T-cell (primary cell): ENCODE measurements at places on chromosomes 3 and 15.
A peak's percentile ranks its signal among the peaks of the same experiment; 100 is the strongest.

DNA sequence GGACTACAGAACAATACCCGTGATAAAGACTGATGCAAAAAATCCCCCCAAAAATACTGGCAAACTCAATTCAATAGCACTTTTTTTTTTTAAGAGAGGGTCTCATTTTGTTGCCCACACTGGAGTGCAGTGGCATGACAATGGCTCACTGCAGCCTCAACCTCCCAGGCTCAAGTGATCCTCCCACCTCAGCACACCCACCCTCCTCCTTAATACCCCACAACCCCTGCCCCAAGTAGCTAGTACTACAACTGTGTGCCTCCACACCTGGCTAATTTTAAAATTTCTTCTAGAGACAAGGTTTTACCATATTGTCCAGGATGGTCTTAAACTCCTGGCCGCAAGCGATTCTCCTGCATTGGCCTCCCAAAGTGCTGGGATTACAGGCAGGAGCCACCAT is 11.4 kb downstream of the TOP2B start:
- H3K4me1 ChIP-seq = peaks cover 32% of the 10 kb centered on the region
- H3K4me3 ChIP-seq = no peak overlapping the region
- no peak for DNase-seq
- no peaks in the 10 kb centered on the region for H3K36me3 ChIP-seq
- no peaks in the 10 kb centered on the region for H3K27me3 ChIP-seq

- H3K4me1 ChIP-seq = peaks cover 4% of the 10 kb centered on the region
- H3K27ac ChIP-seq = no peak overlapping the region
- no peaks in the 10 kb centered on the region for H3K27me3 ChIP-seq
- no peaks in the 10 kb centered on the region for H3K36me3 ChIP-seq
- H3K4me3 ChIP-seq = no peak overlapping the region
These were observed 6.0 kb downstream of the C3orf62 start for GRCh38 chr3:49271047-49271446.

DNA sequence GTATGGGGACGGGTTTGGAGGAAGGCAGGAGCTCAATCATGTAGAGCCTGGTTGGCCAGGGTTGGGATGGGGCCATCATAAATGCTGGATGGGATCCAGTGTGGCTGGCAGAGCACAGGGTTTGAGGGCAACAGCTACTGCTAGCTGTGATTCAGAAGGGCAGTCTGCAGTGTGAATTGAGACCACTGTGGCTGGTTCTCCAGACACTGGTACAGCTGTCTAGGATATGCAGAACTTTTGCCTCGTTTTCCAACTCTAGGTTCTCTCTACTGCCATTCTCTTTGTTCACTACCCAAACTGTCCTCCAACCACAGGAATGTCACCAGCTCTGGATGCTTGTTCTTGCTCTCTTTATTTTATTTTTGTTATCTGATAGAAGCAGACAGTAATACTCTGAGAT is 543.6 kb downstream of the AGBL1 start:
- H3K36me3 ChIP-seq = no peaks in the 10 kb centered on the region
- peaks cover 7% of the 10 kb centered on the region for H3K4me1 ChIP-seq
- H3K27ac ChIP-seq = no peak overlapping the region
- no peak overlapping the region for H3K4me3 ChIP-seq

DNA sequence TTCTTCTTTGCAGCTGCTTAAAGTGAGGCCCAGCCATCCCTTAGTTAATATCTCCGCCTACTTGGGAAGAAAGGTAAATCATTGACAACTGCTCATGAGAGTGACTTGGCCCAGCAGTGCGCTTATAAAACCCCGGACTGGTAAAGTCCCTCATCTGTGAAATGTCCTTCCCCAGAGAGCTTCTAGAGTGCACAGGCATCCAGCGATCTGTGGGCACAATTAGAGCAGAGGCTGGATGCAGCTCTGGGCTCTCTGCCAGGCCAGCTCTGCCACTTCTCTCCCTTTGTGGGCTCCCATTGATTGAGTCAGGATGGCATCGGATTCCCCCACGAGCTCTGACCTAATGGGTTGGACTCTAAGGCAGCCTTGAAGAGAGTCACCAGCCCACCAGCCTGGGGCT is 219.0 kb upstream of the LINGO1 start:
- peaks cover 24% of the 10 kb centered on the region for H3K27me3 ChIP-seq
- H3K4me3 ChIP-seq = no peak overlapping the region
- no peaks in the 10 kb centered on the region for H3K36me3 ChIP-seq
- no peaks in the 10 kb centered on the region for H3K4me1 ChIP-seq
- no peak for DNase-seq

GRCh38 chr3:45060165-45060892 is 34.2 kb downstream of the CLEC3B start:
- peaks cover 10% of the 10 kb centered on the region for H3K4me1 ChIP-seq
- no peak for DNase-seq
- H3K27ac ChIP-seq = no peak overlapping the region
- H3K36me3 ChIP-seq = no peaks in the 10 kb centered on the region

GRCh38 chr3:133591271-133591742 is 17.8 kb downstream of the CDV3 start:
- H3K27me3 ChIP-seq = no peaks in the 10 kb centered on the region
- DNase-seq = no peak
- H3K4me3 ChIP-seq = no peak overlapping the region
- peaks cover 33% of the 10 kb centered on the region for H3K36me3 ChIP-seq
- H3K27ac ChIP-seq = no peak overlapping the region
- H3K4me1 ChIP-seq = no peaks in the 10 kb centered on the region

DNA sequence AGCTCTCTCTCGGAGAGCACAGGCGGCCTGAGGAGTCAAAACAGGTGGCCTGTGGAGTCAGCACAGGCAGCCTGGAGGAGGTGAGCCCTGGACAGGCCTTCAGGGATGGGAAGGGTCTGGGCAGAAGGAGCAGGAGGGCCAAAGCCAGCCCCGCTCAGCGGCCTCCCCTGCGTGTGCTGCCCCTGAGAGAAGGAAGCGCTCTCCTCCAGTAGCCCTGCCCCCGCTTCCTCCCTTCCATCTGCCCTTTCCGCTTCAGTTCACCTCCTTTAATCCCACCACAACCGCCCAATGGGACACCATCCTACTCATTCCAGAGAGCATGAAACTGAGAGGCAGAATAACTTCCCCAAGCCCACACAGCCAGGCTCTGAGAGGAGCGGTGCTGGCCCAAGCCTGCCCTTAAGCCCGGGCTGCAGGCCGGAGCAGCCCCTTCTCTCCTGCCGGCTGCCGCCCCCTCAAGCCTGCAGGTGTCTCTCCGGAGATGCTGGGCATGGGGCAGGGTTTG is 3.2 kb upstream of the NR2E3 start:
- H3K27ac ChIP-seq = no peak overlapping the region
- no peaks in the 10 kb centered on the region for H3K4me1 ChIP-seq
- no peaks in the 10 kb centered on the region for H3K36me3 ChIP-seq
- no peak overlapping the region for H3K4me3 ChIP-seq
- DNase-seq = no peak

- DNase-seq = no peak
- H3K4me1 ChIP-seq = peaks cover 23% of the 10 kb centered on the region
- no peak overlapping the region for H3K27ac ChIP-seq
- no peak overlapping the region for H3K4me3 ChIP-seq
These were observed 11.5 kb upstream of the CCR9 start for GRCh38 chr3:45874677-45875346.

DNA sequence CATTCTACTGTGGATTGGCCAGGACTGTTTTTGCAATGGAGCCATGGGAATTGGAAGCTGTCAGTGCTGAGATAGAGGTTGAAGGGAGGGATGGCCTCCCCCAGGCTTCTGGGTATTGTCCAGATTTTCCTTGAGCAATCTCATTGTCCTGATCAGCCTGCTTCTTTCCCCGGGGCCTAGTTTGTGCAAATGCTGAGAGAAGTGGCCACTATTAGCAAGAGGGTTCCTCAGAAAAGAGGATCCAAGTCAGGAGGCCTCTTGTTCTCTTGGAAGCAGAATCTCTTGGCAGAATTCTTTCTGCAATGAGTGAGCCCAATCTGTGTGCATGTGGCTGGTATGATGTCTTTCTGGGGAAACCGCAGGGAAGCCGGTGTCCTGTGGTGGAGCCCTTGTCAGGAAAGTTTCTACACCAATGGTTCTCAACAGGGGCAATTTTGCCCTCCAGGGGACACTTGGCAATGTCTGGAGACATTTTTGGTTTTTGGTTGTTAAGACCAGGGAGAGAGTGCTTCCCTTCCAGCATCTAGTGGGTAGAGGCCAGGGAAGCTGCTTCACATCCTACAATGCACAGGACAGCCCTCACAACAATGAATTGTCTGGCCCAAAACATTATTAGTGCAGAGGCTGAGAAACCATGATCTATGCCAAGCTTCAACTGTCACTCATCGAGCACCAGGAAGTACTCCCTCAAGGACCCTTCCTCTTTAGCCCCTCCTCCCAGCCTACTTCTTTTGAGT is 2.0 kb downstream of the LIPC start:
- H3K36me3 ChIP-seq = no peaks in the 10 kb centered on the region
- H3K4me1 ChIP-seq = no peaks in the 10 kb centered on the region
- no peak overlapping the region for H3K27ac ChIP-seq

DNA sequence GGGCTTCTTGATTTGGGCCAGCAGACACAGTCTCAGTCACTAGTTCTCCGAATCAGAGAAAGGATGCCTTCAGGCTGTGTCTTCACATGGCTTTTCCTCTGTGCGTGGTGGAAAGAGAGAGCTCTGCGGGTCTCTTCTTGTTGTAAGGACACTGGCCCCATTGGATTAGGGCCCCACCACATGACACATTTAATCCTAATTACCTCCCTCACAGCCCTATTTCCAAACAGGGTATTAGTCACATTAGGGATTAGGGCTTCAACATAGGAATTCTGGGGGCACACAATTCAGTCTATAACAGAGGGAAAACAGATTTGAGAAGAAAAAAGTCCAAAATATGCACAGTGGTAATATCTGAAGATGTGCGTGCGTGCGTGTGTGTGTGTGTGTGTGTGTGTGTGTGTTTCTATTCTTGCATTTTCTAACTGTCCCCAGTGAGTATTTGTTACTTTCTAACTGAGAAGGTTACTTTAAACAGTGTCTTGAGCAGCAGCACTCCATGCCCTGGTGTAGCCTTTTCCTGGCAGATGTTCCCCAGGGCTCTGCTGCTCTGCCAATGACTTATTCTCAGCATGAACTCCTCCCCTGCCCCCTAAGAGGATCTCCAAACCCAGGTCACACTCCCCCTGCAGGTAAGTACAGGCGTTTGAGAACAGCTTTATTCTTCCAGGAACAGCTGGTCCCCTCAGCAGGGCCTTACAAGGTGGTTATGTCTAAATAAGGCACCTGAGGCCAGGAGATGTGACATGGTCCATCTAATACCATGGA is 72.9 kb downstream of the RPL39L start:
- H3K27ac ChIP-seq = peak overlapping the region; percentile 47
- H3K36me3 ChIP-seq = peaks cover 6% of the 10 kb centered on the region
- no peak overlapping the region for H3K4me3 ChIP-seq
- no peaks in the 10 kb centered on the region for H3K27me3 ChIP-seq
- peak; percentile 58 for DNase-seq

GRCh38 chr3:174857301-174857700 is 1.8 kb upstream of the NAALADL2 start:
- no peak overlapping the region for H3K27ac ChIP-seq
- no peak overlapping the region for H3K4me3 ChIP-seq
- DNase-seq = no peak
- H3K4me1 ChIP-seq = no peaks in the 10 kb centered on the region
- no peaks in the 10 kb centered on the region for H3K27me3 ChIP-seq

DNA sequence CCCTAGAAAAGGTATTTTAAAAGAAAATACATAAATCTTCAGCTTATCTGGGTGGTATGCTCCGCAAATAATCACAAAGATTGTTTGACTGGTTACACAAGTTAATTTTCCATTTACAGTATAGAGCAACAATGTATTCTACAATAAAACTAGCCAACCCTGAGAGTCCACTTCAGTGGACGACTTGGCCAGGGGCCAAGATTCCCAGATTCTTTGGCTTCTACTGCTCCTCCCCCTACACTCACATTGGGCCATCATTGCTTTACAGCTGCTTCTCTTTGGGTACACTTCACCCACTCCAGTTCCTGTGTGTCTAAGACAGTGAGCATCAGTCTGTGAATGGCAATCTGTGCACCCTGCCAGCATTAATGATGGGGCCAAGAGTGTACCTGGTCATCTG is 17.2 kb upstream of the PRICKLE2 start:
- no peaks in the 10 kb centered on the region for H3K4me1 ChIP-seq
- no peak for DNase-seq
- H3K27ac ChIP-seq = no peak overlapping the region
- no peaks in the 10 kb centered on the region for H3K36me3 ChIP-seq
- peaks cover 7% of the 10 kb centered on the region for H3K27me3 ChIP-seq
- no peak overlapping the region for H3K4me3 ChIP-seq

- DNase-seq = no peak
- H3K27me3 ChIP-seq = no peaks in the 10 kb centered on the region
- no peaks in the 10 kb centered on the region for H3K36me3 ChIP-seq
- H3K4me1 ChIP-seq = no peaks in the 10 kb centered on the region
- no peak overlapping the region for H3K4me3 ChIP-seq
These were observed 887 bp downstream of the OXTR start for GRCh38 chr3:8768364-8769087.

GRCh38 chr15:71409541-71409940 is 294.3 kb downstream of the THSD4 start:
- H3K27me3 ChIP-seq = peaks cover 16% of the 10 kb centered on the region
- no peaks in the 10 kb centered on the region for H3K36me3 ChIP-seq
- no peak overlapping the region for H3K4me3 ChIP-seq
- H3K27ac ChIP-seq = no peak overlapping the region
- no peak for DNase-seq

- no peak overlapping the region for H3K4me3 ChIP-seq
- no peaks in the 10 kb centered on the region for H3K27me3 ChIP-seq
- no peaks in the 10 kb centered on the region for H3K36me3 ChIP-seq
- DNase-seq = no peak
- peaks cover 21% of the 10 kb centered on the region for H3K4me1 ChIP-seq
- H3K27ac ChIP-seq = no peak overlapping the region
These were observed 3.2 kb upstream of the BLOC1S6 start for GRCh38 chr15:45583731-45584639.

- no peaks in the 10 kb centered on the region for H3K36me3 ChIP-seq
- H3K27ac ChIP-seq = no peak overlapping the region
- H3K27me3 ChIP-seq = no peaks in the 10 kb centered on the region
- H3K4me1 ChIP-seq = no peaks in the 10 kb centered on the region
- DNase-seq = no peak
These were observed 28.9 kb upstream of the BHLHE40 start for GRCh38 chr3:4950351-4950784.

DNA sequence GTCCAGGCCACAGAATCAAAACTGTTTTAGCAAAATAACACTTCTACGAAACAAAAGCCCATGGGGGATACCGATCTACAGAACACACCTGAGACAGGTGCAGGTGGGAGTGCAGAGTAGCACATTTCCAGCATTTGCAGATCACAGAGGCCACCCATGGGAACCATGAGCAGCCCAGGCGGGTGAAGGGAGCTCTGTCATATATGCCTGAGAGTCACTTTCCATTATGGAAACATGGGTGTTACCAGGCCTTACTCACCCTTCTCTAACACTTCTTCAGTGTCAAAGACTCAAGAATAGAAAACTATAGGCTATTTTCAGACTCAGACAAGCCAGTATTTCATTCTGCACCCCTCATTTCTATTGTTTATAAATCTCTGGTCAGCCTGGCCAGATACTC is 3.5 kb downstream of the PLA1A start:
- H3K36me3 ChIP-seq = no peaks in the 10 kb centered on the region
- H3K4me3 ChIP-seq = no peak overlapping the region
- H3K27me3 ChIP-seq = no peaks in the 10 kb centered on the region
- H3K4me1 ChIP-seq = no peaks in the 10 kb centered on the region
- no peak for DNase-seq
- no peak overlapping the region for H3K27ac ChIP-seq

- no peaks in the 10 kb centered on the region for H3K27me3 ChIP-seq
- DNase-seq = peak; percentile 6
- peaks cover 33% of the 10 kb centered on the region for H3K36me3 ChIP-seq
- peak overlapping the region; percentile 33 for H3K27ac ChIP-seq
- H3K4me3 ChIP-seq = no peak overlapping the region
These were observed 109.3 kb downstream of the OXNAD1 start for GRCh38 chr3:16374047-16374934.
